ENCODE measurements at places on chromosomes 5 and 9.

- no peak for DNase-seq
Measured at GRCh38 chr9:101121836-101122399, 93.4 kb downstream of the PLPPR1 start.

DNA sequence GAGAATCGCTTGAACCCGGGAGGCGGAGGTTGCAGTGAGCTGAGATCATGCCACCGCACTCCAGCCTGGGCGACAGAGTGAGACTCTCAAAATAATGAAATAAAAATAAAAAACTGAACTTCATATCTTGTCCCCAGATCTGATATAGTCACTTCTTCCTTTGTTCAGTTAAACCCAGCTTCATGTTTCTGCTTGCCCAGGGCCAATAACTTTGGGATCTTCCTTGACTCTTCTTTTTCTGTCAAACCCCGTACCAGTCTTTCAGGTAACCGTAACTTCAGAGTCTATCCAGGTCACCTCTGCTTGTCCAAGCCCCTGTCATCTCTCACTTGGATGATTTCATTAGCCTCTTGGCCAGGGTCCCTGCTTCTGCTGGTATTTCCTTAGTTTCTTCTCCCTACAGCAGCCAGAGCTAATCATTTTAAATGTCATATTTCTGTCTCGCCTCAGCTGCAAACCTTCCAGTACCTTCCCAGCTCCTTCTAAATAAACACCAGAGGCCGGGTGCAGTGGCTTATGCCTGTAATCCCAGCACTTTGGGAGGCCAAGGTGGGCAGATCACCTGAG lies 19.7 kb upstream of the ABL1 start:
- no peak for DNase-seq

DNA sequence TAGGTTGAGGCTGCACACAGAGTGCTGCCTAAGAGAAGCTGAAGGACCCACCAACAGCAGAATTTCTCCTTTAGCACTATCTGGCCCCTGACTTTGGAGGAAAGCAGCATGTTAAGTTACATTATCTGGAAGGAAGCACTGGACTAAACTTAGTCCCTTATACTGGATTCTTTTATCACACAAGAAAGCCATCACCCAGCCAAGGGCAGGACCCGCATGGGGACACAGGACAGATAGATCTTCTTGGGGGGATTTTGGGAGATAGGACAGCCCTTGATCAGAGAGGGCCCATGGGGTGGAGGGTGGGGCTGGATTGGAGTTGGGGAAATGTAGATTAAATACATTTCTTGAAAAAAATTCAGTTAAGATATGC lies 14.4 kb downstream of the ANKRD33B start:
- no peak for DNase-seq

GRCh38 chr5:72619251-72619650 lies 112.0 kb upstream of the ZNF366 start:
- no peak for DNase-seq

DNA sequence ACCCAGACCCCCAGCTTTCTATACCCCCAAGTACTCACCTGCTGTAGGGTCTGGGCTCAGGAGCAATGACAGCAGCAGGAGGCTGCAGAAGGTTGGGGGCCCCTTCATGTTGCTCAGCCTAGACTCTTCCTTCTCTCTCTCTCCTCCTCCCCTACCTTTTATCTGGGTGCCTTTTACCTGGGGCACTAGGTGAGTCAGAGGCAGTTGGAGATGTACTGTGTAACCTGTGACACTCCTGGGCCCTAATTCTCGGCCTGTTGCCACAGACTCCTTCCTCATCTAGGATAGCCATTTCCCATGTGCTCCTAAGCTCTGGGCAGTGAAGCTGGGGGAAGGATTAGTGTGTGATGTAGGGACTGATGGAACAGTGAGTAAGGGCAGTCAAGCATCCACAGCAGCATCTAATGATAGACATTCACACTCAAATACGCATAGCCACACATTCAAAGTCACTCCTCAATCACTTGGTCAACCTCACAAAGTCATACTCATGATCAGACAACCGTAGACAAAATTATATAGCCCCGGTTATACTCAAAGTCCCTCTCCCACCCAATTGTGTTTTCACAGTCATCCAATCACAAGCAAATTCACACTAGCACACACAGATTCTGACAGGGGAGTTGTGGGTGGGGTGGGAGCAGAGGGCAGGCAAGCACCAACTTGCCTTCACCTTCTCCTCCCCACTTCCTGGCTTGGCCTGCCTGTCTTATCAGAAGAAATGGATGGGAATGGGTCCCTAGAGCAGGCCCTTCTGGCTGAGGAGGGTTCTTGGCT lies at the start of gene CCL27:
Gene CCL27 (minus strand): TSS at position 132 of the 777 bp plus-strand sequence. CDS start 24 bp downstream, at position 108.
- no peak for DNase-seq

DNA sequence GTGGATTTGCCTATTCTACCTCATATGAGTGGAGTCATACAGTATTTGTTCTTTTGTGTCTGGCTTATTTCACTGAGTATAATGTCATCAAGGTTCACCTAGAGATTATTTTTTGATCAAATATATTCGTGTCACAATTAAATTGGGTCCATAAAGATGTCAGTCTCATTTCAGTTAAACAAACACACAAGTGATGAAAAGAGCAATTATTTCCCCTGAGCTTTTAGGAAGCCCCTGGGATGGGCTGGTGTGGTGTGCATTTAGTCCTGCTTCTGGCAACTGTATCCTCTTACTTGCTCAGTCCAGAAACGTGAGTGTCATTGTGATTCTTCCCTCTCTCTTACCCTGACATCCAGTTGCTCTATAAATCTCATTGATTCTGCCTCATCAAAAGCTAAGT lies 52.8 kb upstream of the CARTPT start:
- DNase-seq, result no peak

DNA sequence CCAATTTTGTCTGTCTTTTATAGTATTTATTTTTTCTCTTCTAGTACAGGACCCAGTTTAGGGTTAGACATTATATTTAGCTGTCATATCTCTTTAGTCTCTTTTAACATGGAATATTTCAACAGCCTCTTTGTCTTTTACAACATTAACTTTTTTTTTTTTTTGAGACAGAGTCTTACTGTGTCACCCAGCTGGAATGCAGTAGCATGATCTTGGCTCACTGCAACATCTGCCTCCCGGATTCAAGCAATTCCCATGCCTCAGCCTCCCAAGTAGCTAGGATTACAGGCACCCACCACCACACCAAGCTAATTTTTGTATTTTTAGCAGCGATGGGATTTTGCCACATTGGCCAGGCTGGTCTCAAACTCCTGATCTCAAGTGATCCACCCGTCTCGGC lies 90.1 kb downstream of the ADAMTS6 start:
- no peak for DNase-seq

DNA sequence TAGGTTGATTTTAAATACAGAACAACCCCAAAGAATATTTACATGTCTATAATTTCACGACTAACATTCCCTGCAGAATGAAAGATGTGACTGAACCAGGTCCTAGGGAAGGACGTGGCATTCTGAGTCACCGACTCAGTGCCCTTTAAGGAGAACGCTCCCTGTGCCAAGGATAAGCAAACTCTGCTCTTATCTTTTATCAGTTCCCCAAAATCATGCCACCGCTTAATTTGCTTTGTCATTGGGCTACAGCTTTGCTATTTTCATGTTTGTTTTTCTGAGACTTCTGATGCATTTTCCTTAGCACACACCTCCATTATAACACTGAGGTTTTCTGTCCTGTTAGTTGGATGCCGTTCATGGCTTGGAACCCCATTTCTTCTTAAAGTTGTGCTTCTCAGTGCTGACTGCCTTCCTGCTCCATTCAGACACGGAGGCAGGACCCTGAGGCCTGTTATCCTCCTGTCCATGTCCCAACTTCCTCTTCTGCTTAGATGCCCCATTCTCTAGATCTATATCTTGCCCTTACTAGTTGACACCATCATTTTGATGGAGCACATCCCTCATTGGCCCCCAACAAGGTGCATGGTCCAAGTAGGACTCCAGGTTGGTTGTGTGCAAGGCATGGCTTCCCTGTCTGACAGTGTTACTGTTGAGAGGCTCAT lies 11.2 kb upstream of the SEMA4D start:
- no peak for DNase-seq

- no peak for DNase-seq
Measured at GRCh38 chr9:82062245-82062644, 73.7 kb downstream of the SPATA31D1 start.

DNA sequence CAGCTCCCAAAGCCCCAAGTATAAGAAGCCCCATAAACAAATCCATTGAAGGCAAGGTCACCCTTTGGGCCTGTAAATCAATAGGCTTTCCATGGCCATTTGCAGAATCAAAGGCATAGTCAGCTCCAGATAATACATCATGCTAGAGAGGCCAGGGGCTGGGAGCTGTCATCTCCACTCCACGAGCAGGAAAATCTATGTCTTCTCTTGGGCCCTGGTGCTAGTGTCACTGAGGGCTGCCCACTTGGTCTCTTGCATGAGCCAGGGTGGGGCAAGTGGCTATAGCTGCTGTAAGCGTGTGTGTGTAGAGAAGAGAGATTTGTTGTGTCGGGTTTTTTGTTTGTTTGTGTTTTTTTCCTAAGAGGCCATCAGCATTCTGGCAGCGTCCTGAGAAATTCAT lies 90.0 kb upstream of the ZNF618 start:
- no peak for DNase-seq

GRCh38 chr9:134335061-134335460 lies 8.8 kb downstream of the RXRA start:
- no peak for DNase-seq

DNA sequence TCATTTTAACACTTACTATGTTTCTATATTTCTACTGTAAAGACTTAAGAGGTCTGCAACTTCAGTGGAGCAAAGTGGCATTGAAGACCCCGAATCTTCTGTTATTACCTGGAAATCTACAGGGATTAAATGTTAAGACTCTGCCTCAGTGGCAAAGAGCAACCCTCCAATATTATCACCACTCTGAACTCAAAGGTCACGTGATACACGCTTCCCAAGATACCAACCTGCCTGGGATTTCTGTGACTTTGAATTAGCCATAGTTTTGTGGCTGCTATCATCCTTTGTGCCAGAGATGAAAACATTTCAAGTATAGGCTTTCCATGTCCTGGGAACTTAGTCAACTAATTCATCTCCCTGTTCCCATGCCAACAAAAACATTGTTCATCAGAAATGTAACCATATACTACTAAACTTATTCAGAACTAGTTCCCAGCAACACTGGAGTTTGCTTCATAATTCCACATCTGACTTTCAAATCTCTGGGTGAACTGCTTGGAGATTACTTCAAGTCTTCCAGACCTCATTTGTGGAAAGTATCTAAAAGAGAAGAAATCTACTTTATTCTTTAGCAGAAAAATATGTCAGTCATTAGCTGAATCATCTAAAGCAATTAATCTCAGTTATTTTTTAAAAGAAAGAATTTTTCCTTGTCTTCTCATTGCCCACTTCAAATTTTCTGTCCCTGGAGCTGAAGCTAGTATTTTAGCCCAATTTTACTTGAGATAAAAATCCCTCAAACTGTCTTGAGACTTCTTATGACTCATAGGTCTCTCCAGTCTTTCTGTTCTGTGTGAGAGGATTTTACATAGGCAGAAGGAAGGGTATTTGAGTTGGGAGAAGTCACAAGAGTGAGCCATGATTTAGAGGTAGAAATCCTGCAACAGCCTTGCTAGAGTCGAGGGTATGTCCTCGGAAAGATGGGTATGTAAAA lies 83.0 kb downstream of the ZNF462 start:
- no peak for DNase-seq

DNA sequence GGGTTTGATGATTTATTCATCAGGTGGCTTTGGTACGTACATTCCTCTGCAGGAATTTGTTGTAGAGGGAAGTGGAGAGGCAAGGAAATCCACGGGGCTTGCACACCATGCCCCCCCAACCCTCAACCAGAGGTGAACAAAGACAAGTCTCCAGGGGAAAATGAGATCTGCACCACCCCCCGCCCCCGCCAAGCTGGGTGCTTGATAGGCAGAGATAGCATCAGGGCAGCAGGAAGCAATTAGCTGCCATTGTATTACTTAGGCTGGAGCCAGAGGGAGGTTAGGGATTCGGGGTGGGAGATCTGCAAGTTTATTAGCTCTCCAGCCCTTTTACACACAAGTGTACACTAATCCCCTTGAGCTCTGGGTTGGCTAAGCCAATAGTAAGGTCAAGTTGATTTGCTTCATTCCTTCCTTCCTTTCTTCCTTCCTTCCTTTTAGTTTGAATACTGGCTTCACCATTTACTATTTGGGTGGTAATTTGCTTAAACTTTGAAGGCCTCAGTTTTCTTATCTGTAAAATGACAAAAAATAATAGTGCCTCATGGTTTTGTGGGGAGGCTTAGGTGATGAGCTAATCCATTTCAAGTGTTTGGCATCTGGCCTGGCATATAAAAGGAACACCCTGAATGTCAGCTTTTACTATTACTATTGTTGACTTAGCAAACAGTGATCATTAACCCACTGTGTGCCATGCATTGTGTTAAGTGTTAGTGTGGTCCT lies 34.1 kb downstream of the SPRY4 start:
- no peak for DNase-seq

DNA sequence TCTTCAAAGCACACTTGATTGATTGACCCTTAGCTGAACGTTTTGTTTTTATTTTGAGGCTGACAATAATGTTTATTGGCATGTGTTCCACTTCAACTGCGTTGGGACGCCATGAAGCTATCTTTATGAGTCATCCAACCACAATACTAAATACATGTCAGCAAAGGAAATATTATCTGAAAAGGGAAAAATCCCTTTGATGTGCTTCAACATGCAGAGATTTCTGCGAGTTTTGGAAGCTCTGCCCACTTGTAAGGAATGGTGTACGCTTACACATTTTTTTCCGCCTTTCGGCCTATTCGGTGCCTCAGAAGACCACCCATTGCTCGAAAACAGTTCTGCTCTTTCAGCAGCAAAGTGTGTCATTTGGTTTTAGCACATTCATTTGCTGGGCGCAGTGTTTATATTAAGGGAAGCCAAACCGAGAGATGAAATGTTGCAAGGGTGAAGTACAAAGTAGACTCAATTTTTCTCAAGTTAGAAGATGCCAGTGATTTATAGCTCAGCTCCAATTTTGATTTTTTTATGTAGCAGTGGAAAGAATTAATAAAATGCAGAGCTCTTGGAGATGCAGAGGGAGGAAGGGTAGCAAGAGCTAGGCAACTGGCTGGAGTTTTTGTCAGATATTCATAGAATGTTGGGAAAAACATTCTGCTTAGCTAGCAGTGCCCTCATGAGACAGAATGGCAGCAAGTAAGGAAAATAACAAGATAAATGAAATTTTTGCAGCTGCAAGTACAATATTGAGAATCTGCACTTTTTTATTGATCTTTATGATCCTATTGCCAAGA lies 68.9 kb downstream of the PRDM6 start:
- DNase-seq, result peak; percentile 39

GRCh38 chr9:38141746-38142591 lies 72.9 kb upstream of the SHB start:
- peak; percentile 41 for DNase-seq

DNA sequence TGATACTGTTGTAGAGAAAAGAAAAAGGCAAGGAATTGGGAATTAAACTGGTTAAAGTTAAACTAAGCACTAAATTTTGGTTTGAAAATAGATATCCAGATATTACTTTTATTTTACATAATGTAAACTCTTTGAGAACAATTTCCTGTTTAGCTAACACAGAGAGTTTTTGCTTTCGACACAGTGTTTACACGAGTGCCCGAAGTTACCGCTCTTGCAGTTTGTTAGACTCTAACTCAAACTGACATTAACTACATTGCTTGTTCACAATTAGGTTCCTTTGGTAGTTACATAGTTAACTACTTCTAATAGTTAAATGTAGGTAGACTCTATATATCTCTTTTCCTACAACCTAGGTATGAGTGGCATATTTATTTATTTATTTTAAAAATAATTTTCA lies 117.1 kb upstream of the CHD1 start:
- DNase-seq, result no peak

GRCh38 chr9:123067136-123067535 lies 33.7 kb downstream of the GPR21 start:
- DNase-seq, result no peak

Data from HS-5 (cell line).